ENCODE measurements at places on chromosomes 7 and 10.

DNA sequence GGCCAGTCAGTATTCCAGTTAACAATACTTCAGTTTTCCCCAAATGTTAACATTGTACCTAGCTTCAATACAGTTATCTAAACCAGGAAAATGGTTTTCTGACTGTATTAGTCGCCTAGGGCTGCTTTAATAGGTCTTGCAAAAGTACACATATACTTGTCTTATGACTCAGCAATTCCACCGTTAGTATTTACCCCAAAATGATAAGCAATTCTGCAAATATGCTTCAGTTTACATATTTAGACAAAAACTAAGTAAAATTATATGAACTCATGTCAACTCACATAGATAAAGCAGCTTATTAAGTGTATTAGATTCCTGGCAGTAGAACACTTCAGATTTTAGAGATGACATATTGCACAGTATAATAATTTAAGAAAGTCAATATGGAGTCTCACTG is 363.3 kb downstream of the ARL4A start:
- DNase-seq = no peak

DNA sequence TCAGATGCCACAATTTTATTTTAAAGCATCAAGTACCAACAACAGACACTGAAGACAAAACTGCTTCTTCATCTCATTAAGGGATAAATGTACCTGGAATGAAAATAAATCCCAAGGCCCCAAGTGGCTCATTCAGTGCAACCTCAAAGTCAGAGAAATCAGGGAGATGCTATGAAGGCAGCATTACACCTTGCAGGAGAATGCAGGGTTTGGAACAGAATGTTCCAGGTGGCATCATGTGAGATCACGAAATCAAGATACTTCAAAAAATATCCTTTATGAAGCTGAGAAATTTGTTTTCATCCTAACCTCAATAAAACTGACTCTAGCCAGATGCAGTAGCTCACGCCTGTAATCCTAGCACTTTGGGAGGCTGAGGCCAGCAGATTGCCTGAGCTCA is 477.1 kb downstream of the PLXNA4 start:
- DNase-seq = no peak

DNA sequence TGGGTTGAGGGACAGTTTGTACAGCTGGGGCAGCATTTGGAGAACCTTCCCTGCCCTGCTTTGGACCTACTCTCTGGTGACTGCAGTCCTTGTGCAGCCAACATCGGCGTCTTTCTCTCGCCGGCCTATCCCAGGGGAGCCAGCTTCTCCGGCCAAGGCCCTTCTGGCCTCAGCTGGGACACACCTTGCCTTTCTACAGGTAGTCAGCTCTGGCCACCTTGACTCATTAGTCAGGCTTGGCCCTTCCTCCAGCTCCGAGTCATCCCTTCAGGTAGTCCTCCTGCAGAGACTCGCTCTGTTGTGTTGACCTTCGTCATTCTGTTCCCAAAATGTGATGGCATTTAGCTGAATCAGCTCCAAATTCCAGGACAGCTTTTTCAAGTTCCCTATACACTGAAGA is 145.0 kb upstream of the CHST15 start:
- peak; percentile 17 for DNase-seq

- DNase-seq = peak; percentile 84
Observed at GRCh38 chr10:131677671-131678070, 223.1 kb upstream of the PPP2R2D start.

DNA sequence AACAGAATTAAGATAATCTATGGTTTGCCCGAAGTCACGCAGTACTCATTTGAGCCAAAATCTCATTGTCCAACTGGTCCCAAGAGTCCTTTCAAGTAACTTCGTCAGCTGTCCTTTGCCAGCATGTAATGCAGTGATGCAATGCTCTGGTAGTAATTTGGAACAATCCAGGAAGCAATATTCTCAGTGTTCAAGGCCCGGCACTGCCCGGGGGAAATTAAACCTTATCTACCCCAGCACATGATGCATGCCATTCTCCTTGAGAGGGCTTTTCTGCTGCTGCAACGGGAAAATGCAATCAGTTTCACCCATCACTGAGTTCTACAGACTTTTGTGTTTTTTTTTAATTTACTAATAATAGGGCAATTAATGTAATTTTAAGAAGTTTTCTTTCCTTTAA is 77.6 kb upstream of the NME8 start:
- no peak for DNase-seq

DNA sequence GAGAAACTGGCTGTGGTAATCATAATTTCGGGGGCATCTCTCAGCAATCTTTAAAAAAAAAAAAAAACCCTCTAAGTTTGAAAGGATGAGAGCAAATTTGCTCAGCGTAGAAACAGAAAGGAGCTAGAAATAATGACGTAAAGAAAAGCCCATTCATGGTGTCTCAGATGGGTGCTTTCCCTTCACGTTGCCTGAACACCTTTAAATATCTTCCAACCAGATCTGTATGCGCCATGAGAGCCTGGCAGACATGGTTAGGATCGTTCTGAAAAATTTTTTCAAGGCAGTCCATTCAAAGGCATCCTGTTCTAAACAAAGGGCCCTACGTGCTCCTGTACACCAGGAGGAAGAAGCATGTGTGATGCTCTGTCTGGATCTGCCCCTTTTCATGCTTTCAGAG is 141.2 kb upstream of the C1QL3 start:
- DNase-seq = no peak

DNA sequence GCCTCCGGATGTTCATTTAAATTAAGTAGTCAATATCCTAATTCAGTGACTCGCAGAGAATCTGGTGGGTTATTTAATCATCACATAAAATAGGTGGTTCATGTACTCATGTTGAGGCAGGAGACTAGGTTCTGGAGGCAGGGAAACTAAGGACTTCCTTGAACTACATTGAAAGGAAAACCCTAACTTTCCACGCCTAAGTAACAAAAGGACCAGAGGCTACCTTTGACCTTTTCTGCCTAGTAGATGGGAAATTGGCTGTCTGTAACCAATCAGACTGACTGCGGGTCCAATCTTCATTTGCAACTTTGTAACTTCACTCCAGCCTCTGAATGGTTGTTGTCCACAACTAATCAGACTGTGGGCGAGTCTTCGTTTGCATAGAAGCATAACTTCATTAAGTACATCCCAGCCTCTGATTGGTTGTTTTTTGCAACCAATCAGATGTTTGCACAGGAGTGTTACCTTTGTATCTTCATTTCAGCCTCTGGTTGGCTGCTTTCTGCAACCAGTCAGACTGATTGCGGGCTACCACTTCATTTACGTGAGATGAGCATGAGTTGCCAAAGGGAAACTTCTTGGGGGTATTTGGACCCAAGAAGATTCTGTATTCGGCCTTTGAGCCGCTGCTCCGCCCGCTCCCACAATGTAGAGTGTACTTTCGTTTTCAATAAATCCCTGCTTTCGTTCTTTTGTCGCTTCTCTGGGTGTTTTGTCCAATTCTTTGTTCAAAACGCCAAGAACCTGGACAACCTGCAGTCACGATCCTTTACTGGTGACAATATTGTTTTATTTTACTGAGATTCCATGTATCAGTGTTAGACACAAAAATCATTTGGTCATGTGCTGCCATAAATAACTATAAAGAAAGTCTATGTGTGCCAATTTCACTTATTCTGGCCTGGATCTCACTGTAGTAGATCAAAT is 1.7 kb upstream of the ST7 start:
- no peak for DNase-seq

DNA sequence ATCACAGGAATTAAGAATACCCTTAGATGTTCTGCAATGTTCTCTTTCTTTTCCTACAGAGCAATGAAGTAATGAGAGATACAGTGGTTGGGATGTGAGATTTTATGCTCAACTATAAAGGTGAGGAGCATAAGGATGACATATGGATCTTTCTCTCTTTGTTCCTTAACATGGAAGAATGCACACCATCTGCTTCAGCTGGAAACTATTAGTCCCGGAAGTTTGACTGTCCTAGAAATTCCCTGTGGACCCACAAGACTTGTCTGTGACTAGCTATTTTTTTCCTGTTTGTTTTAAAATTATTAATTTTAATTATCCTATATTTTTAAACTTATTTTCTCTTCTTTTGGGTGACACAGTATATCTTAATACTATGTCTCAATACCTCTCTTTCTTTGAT is 80.2 kb downstream of the DKK1 start:
- no peak for DNase-seq

DNA sequence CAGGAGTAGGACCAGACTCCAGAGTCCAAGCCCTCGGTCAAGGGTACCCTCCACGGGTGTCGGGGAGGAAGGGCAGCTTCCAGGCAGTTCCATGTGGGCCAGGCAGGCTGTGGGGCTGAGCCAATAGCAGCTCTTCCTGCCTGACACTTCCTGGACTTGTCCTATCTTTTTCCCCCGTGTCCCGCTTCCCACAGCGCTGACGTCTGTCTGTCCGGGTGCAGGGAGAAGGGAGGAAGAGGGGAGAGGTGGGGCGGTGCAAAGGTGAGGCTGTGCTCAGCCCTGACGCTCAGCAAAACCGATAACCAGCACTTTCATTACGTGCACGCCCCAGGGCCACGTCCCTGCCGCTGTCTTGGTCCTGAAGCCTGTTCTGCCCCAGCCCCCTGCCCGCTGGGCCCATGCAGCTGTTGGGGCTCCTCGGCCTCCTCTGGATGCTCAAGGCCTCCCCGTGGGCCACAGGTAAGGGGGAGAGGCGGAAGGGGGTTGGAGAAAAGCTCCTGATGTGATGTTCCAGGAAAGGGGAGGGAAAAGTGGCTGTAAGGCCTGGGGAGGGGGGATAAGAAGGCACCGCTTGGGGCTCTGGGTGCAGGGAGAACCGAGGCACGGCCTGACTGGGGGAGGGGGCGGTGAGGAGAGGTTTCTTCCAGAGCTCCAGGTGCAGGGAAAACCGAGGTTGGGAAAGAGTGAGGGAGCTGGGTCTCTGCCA is at the start of gene MUC3A:
TSS of gene MUC3A (plus strand) at position 308 of the 706 bp plus-strand sequence. CDS start at position 399, 91 bp downstream.
- DNase-seq = peak; percentile 53

- no peak for DNase-seq
Observed at GRCh38 chr7:5705318-5705717, 76.1 kb downstream of the RNF216 start.

GRCh38 chr7:15765753-15766152 is 79.3 kb upstream of the MEOX2 start:
- DNase-seq = no peak

DNA sequence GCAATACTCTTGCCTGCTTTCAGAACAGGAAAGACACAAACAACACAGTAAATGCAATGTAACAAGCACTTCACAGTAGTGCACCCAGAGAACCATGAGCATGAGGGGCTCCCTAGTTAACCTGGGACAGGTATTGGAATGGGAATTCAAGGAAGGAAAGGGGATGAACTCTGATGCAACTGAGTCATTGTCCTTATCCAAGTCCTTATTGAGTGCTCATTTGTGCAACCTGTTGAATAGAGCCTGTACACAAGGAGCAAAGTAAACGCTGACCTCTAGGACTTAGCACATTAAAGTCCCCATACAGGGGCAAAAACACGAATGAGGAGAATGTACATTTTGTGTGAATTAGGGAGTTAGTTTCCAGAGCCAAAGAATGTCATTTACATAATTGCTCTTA is 276.4 kb upstream of the BMPER start:
- DNase-seq = no peak

DNA sequence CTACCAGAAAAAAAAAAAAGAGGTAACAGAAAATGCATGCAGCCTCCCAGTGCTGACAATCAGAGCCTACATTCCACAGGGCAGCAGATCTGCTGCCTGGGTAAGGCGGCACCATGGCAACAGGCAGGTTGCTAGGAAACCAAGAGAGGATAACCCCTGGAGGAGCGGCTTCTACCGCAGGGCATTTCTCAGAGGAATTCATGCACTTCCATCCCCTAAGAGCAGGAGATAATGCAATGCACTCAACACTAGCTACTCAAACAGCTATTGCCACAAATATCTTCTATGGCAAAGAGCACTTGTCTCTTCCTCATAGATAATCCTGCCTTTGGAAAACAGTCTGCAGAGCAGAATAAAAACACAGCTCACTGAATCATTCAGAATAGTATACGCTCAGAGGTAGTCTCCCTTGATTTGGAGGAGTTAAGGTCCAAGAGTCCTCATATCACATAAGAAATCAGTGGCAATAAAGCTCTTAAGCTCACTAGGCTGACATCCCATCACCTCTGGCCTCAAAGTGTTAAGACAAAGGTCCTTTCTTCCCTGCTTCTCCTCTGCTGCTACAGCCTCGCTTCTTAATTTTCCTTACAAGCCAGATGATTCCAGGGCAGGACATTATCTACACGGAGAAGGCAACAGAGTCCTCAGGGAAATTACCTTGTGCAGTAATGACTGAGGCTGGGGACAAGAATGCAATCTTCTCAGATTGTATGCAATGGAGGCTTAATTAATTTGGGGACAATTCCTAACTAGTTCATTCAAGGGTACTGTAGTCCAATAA is 10.7 kb downstream of the PSAP start:
- peak; percentile 97 for DNase-seq

- DNase-seq = peak; percentile 61
Observed at GRCh38 chr10:110016039-110016438, 8.3 kb downstream of the ADD3 start.

GRCh38 chr7:46003896-46004875 is 83.1 kb upstream of the IGFBP3 start:
- no peak for DNase-seq

All from ELF-1 (cell line).